ENCODE measurements at places on chromosomes 3 and 15.

- no peak for DNase-seq
These were observed 279.3 kb downstream of the IGSF11 start for GRCh38 chr3:118755253-118755801.

DNA sequence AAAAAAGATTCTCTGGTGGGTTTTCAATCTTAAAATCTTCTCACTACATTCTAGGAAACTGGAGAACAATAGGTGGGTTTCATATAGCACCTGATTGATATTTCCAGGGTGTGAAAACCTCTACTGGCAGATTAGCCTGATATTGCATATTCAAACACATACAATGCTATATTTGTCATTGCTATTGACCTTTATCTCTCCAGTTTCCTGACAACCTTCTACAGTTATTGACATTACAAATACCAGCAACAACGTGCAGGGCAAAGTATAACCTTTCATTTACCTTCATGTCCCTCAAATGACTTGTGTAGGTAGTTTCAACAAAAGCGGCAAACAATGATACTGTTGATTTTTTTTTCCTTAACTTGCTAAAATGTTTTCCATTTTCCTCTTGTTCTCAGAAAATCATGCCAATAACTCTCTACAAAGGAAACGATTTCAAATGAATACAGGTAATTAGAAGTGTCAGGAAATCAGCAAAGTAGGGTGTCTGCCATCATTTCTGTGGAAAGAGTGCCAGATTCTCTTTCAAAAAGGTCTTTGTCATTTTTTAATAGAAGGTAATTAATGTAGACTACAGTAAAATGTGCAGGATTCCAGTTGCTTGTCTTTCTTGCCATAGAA lies 72.6 kb upstream of the CDIN1 start:
- no peak for DNase-seq

DNA sequence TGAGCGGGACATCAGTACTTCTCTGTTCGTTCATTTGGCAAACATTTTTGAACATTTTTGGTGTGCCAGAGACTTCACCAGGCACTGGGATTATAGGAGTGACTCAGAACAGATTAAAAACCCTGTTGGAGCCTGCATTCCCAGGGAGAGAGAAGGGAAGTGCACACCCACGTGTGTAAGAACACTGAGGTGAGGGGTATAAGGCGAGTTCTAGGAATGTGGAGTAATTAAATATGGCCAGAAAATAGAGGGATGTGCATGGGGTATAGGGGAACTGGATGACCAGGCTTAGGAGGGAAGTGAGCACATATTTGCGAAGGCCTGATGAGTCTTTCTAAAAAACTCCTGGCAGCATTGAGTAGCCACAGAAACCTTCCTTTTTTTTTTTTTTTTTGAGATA lies 401.2 kb upstream of the C2CD4B start:
- no peak for DNase-seq

GRCh38 chr3:39388741-39389248 lies 5.6 kb downstream of the SLC25A38 start:
- DNase-seq, result no peak

DNA sequence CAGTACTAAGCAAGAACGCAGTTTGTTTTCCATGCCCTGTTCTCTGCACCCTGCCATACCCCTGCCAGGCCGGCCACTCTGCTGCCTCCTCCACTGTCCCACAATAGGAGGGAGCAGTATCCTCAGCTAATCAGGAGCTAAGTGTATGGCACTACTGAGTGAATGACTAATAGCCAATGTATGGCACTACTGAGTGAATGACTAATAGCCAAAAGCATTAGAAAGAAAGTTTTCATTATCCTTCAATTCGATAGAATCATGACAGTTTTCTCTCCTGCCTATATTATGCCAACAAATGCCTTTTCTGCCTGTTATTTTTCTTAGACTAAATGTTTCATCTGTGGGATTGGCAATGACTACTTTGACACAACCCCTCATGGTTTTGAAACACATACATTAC lies 107.5 kb upstream of the CHRM5 start:
- DNase-seq, result no peak

DNA sequence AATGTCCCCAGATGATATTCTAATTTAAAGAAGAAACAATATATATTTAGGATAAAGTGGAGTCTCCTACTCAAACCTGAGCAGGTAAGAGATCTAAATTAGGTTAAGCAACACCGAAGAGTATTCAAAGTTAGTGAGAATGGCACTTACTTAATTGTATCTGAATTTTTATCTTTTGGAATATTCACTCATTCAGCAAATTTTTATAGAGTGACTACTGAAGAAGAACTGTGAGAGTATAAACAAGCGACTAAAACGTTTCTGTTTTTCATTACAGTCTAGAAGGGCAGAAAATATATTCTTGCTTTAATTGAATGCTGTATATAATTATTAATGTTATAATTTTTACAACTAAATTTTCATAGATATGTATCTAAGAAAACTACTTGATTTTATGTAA lies 567.7 kb upstream of the TBL1XR1 start:
- DNase-seq, result no peak

GRCh38 chr3:73563896-73564582 lies 60.7 kb downstream of the PDZRN3 start:
- DNase-seq, result no peak

GRCh38 chr3:10448544-10448943 lies 56.8 kb downstream of the ATP2B2 start:
- no peak for DNase-seq

DNA sequence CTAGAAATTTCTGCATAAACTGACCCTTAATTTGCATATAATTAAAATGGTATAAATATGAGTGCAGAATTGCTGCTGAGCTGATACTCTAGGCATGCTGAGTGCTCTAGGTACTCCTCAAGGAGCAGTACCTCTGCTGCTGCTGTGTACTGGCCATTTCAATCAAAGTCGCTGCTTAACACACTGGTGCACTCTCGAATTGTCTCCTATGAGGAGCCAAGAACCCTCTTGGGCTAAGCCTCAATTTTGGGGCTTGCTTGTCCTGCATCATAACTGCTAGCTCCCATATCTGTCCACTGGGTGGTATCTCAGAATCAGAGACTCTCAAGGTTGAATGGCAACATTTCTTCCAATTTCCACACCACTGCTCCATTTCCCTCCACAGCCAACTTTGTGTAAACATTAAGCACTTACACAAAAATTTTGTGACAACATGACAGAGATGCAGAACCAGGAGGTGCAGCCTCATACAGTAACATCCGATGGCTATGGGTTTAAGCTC lies 82.5 kb downstream of the XXYLT1 start:
- DNase-seq, result no peak

DNA sequence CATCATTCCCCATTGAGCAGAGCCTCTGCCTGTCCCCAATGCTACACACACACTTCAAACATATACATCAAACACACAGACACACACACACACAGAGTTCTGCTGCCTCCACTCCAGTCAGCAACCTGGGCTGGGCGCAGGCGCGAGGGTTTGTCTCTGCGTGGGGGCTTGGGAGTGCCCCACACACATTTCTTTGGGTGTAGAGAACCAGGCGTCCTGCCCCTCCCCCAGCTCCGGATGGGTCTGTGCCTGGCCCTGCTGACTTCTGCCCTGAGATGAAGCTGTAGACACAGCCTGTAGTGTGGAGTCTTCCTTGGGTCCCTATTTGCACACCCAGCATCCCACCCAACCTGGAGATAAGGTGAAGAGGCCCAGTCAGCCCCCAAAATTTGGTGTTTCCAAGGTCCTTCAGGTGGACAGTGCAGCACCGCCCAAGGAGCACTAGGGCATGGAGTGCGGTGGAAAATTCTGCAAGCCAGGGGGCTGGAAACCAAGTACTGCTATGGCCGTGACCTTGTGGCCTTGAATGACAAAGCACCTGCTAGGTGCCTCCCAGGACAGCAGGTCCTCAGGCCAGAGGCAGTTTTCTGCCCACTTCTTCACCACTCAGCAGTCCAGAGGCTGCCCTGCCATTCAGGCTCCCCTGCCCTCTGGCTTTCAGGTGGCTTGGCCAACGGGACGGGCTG lies 26.8 kb downstream of the FBXW12 start:
- no peak for DNase-seq

DNA sequence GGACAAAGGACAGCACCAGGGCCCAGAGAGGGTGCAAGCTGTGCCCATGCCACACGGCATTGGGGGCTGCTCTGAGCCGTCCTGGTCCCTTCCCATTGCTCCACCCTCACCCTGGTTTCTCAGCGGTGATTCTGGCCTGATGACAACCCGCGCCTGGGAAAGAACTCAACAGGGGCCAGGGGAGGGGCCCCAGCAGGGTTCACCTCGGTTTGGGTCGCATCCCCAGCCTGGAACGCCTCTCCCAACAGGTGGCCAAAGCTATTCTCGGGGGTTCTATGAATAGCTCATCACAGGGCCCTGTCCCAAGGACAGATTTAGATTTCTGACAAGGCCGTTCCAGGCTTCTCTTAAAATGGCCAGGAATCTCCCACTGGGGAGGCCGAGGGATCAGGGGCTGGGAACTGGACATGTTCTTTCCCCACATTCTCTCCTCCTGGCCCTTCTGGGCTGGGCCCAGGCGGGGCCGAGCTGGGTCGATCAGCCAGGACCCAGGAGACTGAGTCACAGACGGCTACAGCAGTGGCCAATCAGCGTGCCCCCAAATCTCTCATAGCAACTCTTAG lies 17.9 kb downstream of the GRIP2 start:
- DNase-seq, result no peak

DNA sequence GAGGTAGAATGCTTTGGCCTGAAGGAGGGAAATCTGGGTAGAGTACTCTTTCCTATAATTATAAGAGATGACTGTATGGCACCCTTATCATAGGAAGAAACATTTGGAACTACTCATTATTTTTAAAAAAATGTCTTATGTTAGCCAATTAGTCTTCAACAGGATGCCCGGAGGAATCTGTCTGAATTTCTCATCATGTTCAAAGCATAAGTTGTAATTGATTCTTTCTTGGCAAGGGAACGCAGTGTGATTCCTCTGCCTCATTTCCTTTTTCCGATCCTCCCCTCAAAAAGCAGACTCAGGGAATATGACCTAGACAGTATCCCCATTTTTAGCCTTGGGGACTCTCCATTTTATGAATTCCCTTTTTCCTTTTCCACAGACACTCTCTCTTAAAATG lies 165.1 kb downstream of the IL5RA start:
- DNase-seq, result no peak

DNA sequence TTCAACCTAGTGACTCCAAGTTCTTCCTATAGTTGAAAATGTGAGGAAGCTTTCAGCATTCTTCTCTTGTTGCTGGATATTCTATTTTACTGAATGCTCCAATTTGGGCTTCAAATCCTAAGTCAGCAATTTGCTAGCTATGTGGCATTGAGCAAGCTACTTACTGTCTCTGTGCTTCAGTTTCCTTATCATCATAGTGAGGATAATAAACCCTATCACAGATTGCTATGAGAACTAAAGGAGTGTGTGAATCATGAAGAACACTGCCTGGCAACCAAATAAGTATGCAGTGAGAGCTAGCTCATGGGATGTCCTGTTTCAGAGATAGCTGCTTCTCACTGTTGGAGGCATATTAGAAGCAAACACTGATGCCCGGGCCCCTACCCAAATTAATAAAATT lies 163.8 kb upstream of the CDIN1 start:
- DNase-seq, result no peak

DNA sequence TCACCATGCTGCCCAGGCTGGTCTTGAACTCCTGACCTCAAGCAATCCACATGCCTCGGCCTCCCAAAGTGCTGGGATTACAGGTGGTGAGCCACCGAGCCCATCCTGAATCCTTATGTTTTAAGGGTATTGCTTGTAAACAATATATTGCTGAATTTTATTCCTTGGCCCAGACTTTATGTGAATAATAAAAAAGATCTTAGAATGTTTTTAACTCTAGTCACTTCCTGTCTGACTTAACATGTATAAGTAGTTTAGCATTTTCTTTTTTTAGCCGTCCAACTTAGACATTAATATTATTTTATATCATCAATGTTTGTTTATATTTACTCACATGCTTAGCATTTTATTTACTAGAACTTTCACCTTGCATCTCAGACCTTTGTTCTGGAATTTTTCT lies 9.2 kb upstream of the EIF2B5 start:
- DNase-seq, result no peak

DNA sequence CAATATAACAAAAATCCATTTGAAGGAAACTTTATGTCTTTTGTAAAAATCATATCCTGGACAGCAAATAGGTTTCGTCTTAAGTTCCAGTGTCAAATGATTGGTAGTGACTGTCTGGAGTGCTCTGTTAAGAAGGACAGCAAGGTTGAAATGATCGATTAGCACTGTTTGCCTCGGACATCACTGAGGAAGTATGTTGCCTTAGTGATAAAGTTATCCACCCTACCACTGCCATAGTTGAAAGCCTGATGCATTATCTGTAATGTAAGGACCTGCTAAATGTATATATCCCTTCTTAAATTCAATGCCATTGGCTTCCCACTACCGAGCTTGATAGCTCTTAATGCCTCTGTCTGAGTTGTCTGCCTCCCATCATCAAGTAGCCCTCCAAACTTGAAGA lies 70.0 kb downstream of the CFAP20DC start:
- no peak for DNase-seq

DNA sequence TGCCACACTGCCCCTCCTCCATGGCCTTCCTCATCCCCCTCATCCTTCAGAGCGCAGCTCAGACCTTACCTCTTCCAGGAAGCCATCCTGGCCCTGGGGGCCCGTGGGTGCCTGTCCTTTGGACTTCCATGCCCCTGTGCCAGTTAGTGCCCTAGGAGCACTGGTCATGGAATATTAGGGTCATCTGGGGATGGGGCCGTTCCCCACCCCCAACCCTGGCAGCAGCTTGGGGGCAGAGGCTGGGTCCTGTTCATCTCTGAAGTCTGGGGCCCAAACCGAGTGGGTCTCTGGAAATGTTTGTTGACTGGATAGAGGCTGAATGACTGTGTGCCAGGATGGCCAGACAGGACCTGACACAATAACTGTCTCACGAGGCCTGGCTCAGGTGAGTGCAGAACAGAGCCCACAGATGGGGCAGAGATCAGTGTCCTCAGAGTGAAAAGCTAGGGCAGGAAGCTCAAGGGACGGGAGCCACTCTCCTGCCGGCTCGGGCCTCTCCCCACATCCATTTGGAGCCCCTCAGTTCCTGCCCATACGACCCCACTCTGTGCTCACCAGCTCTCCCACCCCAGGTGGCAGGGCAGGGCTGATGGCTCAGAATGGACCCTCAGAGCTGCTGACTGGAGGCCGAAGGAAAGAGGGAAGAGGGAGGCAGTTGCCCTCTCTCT lies 62.5 kb downstream of the TLE3 start:
- no peak for DNase-seq

DNA sequence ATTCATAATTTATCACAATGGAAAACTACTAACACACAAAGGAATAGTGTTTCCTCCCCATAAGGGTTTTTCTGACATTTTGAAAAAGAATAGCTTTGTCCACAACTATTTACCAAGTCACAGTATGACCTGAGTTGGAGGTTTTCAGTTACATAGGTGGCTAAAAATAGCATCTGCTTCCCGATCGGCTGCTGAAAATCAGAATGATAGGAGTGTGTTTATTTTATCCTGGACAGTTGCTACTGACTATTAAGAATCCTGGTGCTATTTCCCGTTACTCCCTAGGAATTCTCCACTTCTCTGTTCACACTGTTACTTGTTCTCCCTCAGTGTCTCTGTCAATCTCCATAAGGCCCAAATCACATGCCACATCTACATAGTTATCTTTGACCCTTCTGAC lies 353.9 kb upstream of the RARB start:
- no peak for DNase-seq

Measured in stimulated activated CD4-positive, alpha-beta T cell treated with anti-CD3 and anti-CD28 coated beads, Interleukin-4, amount 100 ng/mL, for 4 hours (primary cell).